ENCODE measurements at places on chromosomes 13 and 19.
A peak's percentile ranks its signal among the peaks of the same experiment; 100 is the strongest.

- DNase-seq = no peak
Observed at GRCh38 chr19:18833141-18833476, 1.4 kb downstream of the UPF1 start.

DNA sequence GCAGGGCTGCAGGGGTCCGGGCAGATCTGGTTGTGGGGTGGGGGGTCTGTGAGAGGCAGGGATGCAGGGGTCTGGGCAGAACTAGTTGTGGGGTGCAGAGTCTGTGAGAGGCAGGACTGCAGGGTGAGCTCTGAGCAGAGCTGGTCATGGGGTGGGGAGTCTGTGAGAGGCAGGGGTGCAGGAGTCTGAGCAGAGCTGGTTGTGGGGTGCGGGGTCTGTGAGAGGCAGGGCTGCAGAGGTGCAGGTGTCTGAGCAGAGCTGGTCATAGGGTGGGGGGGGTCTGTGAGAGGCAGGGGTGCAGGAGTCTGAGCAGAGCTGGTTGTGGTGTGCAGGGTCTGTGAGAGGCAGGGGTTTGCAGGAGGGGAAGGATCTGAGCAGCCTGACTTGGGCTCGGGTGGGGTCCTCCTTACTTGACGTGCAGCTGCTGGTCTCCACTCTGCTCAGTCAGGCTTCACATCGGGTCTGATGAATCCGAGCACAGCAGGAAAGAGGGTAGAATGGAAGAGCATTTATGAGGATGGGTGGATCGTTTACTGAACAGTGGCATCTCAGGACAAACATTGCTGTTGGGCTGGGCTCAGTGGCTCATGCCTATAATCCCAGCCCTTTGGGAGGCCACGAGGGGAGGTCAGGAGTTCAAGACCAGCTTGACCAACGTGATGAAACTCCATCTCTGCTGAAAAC lies 31.2 kb downstream of the IGFL2 start:
- no peak for DNase-seq

DNA sequence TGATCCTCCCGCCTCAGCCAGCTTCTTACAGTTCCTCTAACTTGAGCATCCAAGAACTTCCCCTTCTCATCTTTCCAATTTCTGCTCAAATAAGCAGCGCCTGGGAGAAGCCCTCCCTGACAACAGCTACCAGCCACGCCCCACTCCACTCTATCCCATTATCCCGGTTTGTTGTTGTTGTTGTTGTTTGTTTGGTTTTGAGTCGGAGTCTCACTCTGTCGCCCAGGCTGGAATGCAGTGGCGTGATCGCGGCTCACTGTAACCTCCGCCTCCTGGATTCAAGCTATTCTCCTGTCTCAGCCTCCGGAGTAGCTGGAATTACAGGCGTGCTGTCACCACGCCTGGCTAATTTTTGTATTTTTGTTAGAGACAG lies 822 bp upstream of the PTPRS start:
- DNase-seq = no peak

DNA sequence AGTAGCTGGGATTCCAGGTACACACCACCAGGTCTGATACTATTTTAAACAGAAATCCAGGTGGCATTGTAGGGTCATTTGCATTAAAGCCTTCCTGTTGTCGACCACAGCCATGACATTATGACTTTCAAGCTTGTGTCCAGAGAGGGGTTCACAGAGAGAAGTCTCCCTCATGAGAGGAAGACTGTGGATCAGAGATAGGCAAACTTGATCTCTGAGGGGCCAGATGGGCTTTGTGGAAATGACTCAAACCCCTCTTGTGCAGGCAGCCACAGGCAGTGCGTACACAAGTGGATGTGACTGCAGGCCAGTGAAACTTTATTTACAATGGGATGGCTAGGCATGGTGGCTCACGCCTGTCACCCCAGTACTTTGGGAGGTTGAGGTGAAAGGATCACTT lies 27.8 kb upstream of the F2RL3 start:
- DNase-seq = no peak

DNA sequence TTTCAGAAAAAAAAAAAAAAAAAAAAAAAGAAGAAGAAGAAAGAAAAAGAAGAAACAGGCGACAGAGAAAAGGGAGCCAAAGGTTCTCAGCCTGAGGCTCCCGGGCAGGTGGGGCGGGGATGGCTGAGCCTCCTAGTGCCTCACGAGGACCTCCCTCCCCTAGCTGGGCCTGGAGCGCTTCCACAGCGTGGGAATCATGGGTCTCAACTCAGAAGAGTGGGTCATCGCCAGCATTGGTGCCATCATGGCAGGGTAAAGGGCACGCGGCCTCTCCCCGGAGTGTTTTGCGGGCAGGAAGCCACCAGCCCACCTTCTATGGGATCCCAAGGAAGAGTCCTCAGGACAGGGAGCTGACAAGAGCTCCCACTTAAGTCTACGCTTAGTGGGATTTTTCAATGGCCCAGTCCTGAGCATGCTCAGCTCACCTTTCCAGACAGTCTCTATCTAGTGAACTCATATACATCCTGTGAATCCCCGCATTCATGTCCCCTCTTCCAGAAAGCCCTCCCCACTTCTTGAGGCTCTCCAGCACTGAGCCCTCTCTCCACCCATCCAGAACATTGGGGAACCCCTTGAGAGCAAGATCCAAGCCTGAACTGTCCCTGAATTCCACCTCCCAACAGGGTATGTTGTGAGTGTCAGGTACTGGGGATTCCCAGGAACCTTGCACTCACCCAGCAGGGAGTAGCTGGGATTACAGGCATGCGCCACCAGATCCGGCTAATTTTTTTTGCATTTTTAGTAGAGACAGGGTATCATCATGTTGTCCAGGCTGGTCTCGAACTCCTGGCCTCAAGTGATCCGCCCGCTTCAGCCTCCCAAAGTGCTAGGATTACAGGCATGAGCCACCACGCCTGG lies 69.6 kb downstream of the ACSBG2 start:
- DNase-seq = no peak

DNA sequence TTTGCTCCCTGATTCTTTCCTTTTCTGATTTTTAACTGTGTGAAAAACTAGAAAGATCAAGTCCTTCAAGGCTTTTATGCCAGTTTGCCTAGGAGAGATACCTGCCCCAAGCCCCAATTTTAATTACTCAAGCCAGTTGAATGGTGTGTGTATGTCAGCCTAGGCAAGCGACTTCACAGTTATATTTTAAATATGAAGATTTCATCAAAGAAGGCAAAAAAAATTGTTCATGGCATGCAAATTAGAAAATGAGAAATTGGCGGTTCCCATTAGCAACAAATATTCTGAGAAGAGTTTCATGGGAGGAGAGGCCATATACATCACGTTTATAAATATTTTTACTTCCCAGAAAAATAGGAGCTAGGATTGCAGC lies 167.6 kb downstream of the SLC7A1 start:
- DNase-seq = no peak

DNA sequence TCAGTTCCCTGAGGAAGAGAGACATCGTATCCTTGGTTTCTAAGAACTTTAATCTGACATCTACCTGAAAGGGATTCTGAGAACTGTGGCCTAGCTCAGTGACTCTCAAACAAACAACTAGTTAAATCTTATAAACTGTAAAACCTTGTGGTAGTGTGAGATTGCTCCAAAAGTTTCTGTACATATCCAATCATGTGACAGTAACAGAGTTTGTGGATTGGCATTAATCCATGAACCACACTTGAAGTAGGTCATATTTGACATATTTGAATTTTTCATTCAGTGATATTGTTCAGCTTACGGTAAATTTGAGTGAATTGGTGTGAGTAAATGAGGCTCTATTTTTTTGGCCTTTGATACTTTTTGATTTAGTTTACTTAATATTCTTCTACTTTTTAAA lies 15.0 kb downstream of the TDRD3 start:
- DNase-seq = no peak

- DNase-seq = peak; percentile 48
Observed at GRCh38 chr19:53906211-53907192, 2.6 kb upstream of the CACNG7 start.

DNA sequence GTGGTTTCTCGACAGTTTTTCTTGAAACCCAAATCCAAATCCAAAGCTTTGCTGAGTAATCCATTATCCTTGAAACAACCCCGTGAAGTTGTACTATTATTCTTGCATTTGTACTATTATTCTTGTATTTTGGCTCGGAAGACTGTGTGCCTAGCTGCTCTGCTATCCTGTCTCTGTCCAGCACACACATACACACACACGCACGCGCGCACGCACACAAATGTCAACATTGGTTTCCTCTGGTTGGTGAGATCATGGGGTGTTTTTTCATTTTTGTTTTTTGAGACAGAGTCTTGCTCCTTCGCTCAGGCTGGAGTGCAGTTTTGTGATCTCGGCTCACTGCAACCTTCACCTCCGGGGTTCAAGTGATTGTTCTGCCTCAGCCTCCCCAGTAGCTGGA lies 14.9 kb upstream of the KLK4 start:
- DNase-seq = no peak

DNA sequence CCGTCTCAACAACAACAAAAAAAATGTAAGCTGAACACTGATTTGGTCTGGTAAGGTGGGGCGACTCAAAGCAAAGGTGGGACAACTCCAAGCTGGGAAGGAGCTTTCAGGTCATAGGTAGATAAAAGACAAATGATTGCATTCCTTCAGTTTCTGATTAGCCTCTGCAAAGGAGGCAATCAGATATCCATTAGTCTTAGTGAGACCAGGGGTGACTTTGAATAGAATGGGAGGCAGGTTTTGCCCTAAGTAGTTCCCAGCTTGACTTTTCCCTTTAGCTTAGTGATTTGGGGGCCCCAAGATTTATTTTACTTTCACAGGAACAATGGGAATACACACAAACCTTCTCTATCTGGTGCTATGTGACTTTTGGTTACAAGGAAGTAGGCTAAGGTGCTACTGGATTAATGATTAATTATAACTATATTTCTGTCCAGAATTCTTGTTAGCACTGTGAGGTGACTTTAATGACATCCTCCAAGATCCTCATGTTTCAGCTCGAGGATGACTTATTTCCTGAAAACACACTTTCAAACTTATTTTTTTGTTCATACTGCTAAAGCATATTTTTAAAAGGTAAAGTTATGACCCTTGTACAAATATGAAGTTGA lies 10.6 kb upstream of the MTRF1 start:
- no peak for DNase-seq

- no peak for DNase-seq
Observed at GRCh38 chr19:15114153-15114540, 6.9 kb downstream of the SYDE1 start.

GRCh38 chr19:45471111-45471930 lies 3.5 kb downstream of the FOSB start:
- DNase-seq = peak; percentile 37

Data from central memory CD4-positive, alpha-beta T cell (primary cell).